Fibroblast of the conjunctiva (primary cell): ENCODE measurements at places on chromosomes 7 and 10.

DNA sequence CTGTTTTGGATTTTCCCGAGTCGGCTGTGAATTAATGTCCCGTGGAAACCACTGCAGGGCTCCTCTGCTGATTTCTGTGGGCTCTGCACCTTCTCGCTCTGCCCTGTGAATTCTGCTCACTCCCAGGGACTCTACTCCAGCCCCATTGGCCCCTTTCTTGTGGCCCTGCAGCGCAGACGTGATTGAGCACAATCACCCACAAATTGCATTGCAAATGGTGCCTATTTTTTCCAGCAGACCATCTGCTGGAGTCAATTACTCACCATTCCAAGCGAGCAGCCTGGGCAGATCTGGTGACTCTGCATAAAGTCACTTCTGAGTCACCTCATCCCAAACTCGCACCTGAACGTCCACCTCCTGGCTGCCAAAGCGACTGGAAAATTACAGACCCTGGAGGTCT, 235.8 kb downstream of the PAXIP1 start:
- DNase-seq, result no peak

DNA sequence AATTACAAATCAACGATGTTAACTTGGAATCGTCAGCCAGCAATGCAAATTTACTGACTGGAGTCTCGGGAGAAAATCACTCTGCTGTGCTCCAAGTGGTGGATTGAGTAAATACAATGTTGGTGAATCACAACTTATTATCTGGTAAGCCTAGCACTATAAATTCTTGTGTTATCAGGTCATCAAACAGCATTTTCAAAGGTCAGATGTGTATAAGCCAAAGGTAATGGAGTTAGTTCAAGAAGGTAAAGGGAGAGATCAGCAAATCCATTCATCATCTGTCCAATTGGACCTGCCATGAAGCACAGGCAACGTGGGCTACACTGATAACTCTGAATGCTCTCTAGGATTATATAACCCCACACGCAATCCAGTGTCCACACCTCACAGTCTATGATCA, 13.9 kb downstream of the CUBN start:
- no peak for DNase-seq

DNA sequence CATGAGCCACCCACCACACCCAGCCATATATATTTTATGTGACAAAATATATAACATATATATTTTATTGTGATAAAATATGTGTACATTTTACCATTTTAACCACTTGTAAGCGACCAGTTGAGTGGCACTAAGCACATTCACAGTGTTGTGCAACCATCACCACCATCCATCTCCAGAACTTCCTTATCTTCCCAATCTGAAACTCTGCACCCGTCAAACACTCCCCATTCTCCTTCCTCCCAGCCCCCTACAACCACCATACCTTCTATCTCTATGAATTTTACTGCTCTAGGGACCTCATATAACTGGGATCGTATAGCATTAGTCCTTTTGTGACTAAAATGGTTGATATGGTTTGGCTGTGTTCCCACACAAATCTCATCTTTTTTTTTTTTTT, 20.8 kb upstream of the CYTH3 start:
- no peak for DNase-seq

DNA sequence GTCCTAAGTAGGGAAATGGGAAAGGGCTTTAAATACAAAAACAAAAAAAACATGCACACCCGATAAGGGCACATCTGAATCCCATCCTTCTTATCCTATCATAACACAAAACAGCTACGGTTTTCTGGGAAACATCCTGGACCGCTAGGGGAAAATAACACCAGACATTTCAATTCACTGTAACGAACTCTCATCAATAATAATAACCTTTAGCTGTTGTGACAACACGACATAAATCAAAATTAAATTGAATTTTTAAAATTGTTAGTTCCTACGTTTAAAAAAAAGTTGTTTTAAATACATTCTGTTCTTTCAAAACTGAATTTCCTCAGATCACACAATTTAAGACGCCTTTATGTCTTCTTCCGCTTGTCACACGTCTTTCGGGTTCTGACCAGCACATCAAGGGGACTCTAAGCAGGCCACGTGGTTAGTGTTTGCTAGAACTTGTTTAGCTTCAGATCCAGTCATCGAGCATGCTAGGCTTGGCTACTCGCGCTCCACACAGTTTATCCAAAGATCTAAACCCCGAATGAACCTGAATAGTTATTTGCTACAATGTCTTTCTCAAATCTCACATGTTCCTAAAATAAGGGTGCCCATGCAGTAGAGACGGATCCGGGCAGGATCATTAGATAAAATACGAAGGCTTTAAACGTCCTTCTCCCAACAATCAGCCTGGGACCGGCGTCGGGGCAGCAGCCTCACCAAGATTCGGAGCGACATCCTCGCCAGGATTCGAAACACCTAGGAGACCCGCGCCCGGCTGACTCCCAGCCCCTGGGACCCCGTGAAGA, 839 bp downstream of the IKZF5 start:
- peak; percentile 17 for DNase-seq

DNA sequence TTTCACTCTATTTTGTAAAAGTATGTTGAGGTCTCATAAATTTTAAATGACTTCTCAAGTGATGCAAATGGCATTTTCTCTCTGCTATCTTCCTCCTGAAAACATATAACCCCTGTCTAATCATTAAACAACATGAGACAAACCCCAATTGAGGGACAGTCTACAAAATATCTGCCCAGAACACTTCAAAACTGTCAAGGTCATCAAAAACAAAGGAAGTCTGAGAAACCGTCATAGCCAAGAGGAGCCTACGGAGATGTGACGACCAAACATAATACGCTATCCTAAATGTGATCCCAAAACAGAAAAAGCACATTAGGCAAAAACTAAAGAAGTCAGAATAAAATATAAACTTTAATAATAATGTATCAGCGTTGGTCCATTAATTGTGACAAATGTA, 282.3 kb upstream of the SEMA3C start:
- DNase-seq, result no peak

DNA sequence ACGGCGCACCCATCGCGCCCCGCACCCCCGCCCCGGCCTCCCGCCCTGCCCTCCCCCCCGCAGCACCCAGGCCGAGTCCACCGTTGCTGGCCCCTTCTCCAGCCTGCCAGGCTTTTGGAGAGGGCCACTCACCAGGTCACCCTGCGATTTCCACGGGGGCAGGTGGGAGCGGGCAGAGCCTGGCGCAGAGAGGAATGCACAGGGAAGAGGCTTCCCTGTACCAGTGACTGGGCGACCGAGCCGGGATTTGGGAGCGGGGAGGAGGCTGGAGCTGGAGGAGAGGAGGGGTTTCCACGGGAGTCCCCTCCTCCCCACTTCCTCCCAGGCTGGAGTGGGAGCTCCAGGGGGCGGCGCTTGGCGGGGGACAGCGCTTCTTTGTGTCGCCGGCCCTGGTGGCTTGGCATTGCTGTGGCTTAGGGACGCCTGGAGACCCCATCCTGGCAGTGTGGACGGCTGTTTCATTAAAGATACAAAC, 19.3 kb downstream of the TCAF1 start:
- peak; percentile 24 for DNase-seq

DNA sequence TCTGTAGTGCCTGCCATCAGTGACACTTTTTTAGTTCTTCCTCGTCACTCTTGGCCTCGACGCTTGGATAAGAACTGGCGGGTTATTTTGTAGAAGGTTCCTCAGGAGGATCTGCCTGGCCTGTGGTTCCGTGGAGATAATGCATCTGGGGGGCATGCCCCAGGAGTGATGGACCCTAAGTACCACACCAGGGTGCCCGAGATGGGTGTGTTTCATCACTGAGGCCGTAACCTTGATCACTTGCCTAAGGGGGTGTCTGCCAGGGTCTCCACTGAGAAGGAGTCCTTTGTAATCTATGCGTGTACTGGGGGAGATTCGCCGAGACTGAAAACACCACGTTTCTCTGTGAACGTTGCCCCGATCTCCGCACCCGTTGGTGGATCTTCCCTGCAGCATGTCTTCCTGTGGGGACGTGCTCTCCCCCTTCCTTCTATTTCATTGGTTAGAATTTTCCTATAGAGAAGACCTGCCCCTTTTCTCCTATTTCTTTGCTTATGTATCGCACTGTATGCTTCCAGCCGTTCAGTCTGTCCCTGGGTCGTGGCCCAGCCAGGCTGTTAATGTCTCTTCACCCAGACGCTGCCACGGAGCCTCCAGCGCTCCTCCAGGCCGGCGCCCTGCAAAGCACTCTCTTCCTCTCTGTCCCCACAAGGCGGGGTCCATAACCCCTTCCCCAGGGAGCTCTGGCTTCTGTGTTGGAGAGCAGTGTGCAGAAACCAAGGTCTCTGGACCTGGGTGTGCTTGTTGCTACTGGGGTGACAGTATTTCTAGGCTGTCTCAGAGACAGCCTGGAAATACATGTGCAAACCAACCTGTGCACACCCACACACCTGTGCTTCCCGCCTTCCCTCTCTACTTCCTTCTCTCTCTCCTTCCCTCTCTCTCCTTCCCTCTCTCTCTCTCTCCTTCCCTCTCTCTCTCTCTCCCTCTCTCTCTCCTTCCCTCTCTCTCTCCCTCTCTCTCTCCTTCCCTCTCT, 14.4 kb upstream of the DPYSL4 start:
- DNase-seq, result no peak

GRCh38 chr7:16668978-16669377, 23.0 kb downstream of the BZW2 start:
- no peak for DNase-seq

- DNase-seq, result no peak
Measured at GRCh38 chr10:53022611-53023088, 250.1 kb upstream of the MBL2 start.

DNA sequence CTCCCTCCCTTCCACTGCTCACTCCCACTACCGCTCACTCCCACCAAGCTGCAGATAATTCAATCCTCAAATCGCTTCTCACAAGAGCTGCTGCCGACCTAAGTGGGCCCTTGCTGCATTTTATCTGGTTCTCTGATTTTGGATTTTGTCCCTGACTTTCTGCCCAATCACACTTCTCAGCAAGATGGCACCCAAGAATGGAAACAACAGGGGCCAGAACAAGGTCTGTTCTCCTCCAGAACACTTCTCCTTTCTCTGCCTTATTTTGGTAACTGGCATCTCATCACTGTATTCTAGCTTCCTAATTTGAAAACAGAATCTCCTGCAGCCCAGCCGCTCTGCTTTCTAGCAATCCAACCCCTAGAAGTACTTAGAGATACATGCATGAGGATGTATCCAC, 172.8 kb downstream of the GRID1 start:
- no peak for DNase-seq
